CD4-positive, alpha-beta memory T cell (primary cell): ENCODE measurements at places on chromosomes 4 and X. TPM values are rescaled to one million over a fixed set of nuclear protein-coding genes. Genes with fewer than 3 reads are reported as not detected.

Gene SSX1
- not detected for polyA plus RNA-seq

Gene TRIM61
- 1.1 TPM for polyA plus RNA-seq

Gene MMRN1
- 0.66 TPM for polyA plus RNA-seq

Gene ZBTB33
- polyA plus RNA-seq, result 9.5 TPM

Gene MAPK10
- 0.48 TPM for polyA plus RNA-seq

Gene SMIM10L2A
- 0.06 TPM for polyA plus RNA-seq

Gene TSR2
- 65.8 TPM for polyA plus RNA-seq

Gene MAGEA4
- not detected for polyA plus RNA-seq

Gene PIN4
- 29.3 TPM for polyA plus RNA-seq

Gene NOX1
- polyA plus RNA-seq, result not detected

Gene FDCSP
- not detected for polyA plus RNA-seq

Gene KLHL4
- polyA plus RNA-seq, result 0.30 TPM

Gene CTSO
- polyA plus RNA-seq, result 28.5 TPM

Gene ETDA
- polyA plus RNA-seq, result not detected

Gene MAGIX
- polyA plus RNA-seq, result 0.21 TPM

Gene DCHS2
- 0.33 TPM for polyA plus RNA-seq

Gene CABS1
- polyA plus RNA-seq, result not detected

Gene P2RY10
- polyA plus RNA-seq, result 85.0 TPM

Gene RAB40A
- not detected for polyA plus RNA-seq

Gene CXCL1
- polyA plus RNA-seq, result not detected

Gene COL4A6
- not detected for polyA plus RNA-seq

Gene TSPAN6
- 4.1 TPM for polyA plus RNA-seq

Gene SOD3
- polyA plus RNA-seq, result not detected

Gene IL15
- polyA plus RNA-seq, result 4.4 TPM

Gene F8A2
- not detected for polyA plus RNA-seq

Gene TAF7L
- not detected for polyA plus RNA-seq

Gene ASB11
- not detected for polyA plus RNA-seq

Gene AVPR2
- not detected for polyA plus RNA-seq

Gene ZNF718
- 3.6 TPM for polyA plus RNA-seq

Gene WDR17
- polyA plus RNA-seq, result not detected

Gene CXCL3
- polyA plus RNA-seq, result not detected

Gene KCND1
- polyA plus RNA-seq, result 1.0 TPM

Gene CNKSR2
- 1.5 TPM for polyA plus RNA-seq

Gene GPR78
- not detected for polyA plus RNA-seq

Gene ZAR1
- polyA plus RNA-seq, result not detected

Gene CXXC4
- not detected for polyA plus RNA-seq

Gene DMP1
- not detected for polyA plus RNA-seq

Gene APLN
- polyA plus RNA-seq, result not detected

Gene PRDM8
- polyA plus RNA-seq, result 3.4 TPM

Gene PPAT
- polyA plus RNA-seq, result 7.0 TPM

Gene SCARB2
- 10.2 TPM for polyA plus RNA-seq

Gene SLC10A3
- polyA plus RNA-seq, result 62.3 TPM

Gene LONRF3
- 2.5 TPM for polyA plus RNA-seq

Gene GRIA3
- polyA plus RNA-seq, result not detected

Gene DCAF12L2
- polyA plus RNA-seq, result not detected

Gene DSPP
- polyA plus RNA-seq, result not detected

Gene PLXNB3
- not detected for polyA plus RNA-seq

Gene PTTG2
- not detected for polyA plus RNA-seq

Gene ARHGAP10
- polyA plus RNA-seq, result 7.4 TPM

Gene ETDB
- not detected for polyA plus RNA-seq

Gene GYG2
- not detected for polyA plus RNA-seq

Gene RAB39B
- polyA plus RNA-seq, result 2.5 TPM

Gene RAI2
- 0.34 TPM for polyA plus RNA-seq

Gene TMPRSS11E
- polyA plus RNA-seq, result not detected
